Inflammatory macrophage treated with lipopolysaccharide for 4 hours (primary cell): ENCODE measurements at places on chromosomes 1 and 21.

DNA sequence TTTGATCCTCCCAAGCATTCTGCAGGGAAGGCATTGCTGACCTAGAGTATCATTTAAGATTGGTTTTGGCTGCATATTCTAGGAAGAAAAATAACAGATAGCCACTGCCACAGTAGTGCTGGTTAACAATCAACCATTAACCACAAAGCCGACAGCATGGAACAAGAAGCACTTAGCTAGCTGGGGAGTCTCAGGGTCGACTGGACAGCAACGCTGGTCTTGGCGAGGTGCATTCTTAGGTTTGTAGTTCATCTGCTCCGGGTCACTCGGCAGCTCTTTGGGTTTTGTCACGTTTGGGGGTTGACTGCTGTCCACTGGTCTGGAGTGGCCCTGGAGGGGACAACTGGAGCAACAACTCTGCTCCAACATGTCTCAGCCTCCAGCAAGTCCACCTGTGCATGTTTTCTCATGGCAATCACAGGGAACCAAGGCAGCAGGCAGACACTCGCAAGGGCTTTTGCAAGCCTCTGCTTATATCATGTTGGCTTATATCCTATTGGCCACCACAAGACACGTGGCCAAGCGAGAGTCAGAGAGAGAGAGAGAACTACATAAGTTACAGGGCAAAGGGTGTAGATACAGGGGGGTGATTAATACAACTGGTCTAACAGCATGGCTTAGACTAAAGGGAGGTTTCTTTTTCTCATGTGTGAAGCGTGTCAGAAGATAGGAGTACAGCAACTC is 99.5 kb downstream of the LACTBL1 start:
- DNase-seq = no peak

- DNase-seq = no peak
Measured at GRCh38 chr1:3553166-3553939, 58.0 kb downstream of the MEGF6 start.

DNA sequence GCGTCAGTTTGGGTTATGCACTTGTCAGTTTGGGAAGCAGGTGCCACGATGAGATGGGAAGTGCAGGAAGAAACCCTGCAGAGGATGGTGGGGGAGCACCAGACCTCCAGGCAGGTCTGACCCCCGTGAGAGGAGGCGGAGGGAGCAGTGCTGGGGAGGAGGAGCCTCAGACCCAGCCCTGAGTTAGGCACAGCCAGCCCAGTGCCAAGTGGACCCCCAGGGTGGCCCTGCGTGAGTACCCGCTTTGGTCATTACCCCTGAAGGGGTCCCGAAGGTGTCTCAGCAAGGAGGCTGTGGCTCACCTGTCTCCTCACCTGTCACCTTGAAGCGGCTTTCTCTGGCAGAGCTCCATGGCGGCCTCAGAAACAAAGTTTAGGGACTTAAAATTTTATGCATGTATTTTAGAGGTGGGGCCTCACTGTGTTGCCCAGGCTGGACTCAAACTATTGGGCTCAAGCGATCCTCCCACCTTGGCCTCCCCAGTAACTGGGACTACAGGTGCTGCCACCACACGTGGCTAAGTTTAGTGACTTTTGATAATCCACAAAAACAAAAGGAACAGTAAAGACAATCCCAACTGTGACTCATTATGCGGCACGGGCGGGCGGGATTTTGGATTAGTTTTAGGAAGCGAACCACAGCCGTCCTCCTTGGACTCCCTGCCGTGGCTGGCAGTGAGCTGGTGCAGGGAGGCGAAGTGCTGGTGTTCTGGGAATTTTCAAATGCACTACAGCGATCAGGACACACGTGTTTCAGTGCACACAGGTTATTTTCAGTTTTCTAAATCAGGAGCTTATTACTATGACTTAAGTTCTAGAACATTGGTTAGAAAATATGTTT is 4.7 kb downstream of the AGPAT3 start:
- DNase-seq = no peak

DNA sequence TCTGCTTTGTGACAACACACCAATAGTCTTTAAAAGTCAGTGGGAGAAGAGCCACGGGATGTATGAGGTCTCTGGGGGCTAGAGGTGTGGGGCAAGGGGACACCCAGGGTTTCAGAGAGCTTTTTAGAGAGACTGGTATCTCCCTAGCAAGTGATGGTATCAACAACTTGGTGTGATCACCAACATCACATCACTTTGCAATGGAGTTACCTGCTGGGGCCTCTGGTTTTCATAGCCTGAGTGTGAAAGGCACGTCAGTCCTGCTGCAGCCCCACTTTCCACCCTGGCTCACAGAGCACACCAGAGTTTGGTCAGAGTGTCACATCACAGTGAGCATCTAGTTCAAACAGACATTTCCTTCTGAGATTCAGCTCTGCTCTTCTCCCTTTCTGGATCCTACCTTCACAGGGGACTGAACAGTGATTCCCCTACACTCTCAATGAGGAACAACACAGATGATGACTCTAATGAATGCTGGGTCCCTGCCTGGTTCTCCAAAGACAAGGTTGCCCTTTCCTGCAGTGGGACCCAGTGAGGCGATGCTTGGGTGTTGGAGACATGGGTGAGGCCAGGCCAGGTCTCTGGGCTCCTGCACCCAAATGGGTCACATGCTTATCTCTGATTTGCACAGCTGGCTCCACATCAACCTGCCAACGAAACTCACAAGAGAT is 2.0 kb upstream of the MAN1C1 start:
- DNase-seq = no peak

DNA sequence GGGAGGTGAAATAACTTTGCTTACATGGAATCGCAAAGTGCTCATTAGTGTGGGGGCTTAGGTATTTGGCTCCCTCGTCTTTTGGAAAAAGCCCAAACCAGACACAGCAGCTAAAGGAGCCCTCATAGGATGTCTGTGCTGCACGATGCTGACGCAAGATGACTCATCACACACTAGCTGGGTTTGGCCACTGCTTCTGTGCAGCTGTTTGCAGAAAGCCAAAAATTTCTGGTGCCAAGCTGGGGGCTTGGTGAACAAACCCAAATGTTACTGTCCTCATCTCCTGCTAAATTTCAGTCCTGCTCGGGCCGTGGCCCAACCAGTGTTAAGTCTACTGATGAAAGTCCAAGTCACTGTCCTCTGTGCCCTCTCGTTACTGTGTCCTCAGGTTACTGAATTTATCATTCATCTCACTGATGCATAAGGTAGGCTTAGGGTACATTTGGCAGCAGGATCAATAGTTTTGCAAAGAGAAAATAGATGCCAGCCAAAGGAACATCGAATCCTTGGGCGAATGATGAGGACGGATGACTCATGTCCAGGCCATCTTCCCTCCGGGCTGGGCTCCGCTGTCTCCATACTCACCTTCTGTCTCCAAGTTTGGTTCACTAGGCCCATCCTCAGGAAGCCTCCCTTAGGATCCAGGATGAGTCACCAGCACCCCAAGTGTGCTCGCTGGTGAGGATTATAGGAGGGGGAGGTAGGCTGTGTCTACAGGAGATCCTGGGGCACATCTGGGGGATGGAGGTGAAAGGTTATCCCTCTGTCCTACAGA is 177.7 kb downstream of the ADSS2 start:
- peak; percentile 72 for DNase-seq

DNA sequence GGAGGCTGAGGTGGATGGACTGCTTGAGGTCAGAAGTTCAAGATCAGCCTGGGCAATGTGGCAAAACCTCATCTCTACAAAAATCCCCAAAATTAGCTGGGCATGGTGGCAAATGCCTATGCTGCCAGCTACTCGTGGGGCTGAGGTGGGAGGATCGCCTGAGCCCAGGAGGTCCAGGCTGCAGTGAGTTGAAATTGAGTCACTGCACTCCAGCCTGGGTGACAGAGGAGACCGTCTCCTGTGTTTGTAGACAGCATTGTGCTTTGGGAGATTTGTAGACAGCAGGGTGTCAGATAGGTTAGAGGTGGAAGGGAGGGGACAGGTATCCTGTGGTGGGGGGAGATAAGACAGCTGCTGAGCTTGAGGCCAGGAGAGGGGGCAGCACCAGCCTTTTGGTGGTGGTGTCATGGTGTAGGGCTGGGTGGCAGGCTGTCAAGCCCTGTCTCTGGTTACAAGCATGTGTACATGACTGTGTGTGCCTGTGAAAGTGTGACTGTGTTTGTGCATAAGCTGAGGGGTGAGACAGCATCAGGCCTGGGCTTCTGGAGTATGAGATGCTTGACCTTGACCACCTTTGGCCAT is 15.2 kb downstream of the PPFIA4 start:
- DNase-seq = no peak

GRCh38 chr1:18174037-18174436 is 66.4 kb downstream of the IGSF21 start:
- no peak for DNase-seq

GRCh38 chr1:40842207-40842606 is 20.0 kb downstream of the CITED4 start:
- no peak for DNase-seq

DNA sequence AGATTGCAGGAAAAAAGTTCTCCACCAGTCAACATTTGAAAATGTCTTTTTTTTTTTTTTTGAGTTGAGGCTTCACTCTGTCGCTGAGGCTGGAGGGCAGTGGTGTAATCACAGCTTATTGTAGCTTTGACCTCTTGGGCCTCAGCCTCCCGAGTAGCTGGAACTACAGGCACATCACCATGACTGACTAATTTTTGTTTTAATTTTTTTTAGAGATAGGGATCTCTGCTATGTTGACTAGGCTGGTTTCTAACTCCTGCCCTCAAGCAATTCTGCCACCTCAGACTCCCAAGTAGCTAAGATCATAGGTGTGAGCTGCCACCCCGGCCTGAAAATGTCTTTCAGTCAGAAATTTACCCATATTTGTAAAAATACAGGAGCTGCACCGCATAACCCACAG is 30.6 kb upstream of the USP24 start:
- no peak for DNase-seq

DNA sequence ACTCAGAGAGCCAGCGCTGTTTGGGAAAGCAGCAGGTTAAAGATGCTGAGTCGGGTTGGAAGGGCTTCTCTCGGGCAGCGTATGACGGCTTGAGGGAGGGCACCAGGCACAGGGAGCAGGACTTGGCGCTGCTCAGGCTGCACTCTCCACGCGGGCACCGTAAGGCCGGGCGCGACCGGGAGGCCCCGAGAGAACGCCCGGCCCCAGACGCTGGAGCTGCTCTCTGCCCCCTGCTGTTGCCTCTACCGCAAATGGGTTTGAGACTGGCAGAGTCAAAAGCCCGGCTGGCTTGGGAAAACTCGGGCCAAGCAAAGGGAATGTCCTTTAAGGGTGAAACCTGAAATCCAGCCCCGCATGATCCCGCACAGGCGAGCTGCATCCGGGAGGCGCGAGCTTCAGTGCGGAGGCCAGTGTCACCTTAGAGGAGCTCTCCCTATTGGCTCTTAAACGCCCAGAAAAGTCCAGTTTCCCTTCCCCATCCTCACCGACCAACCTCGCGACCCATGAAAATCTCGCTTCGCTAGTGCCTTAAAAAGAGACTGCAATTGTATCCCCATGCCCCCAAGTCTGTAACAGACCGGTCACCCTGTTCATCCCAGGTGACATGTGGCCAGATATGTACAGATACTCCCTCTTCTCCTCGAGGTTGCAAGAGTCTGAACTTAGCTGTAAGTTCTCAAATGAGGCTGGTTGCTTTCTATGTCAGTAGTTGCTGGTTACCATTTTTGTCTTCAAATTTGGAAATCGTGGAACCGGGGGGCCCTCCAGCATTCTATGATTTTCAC is 1.1 kb downstream of the PRRX1 start:
- DNase-seq = no peak

- no peak for DNase-seq
Measured at GRCh38 chr1:165444897-165445370, at the start of gene RXRG. Gene RXRG (minus strand): TSS chr1:165445126. CDS start chr1:165444893, 233 bp downstream.

DNA sequence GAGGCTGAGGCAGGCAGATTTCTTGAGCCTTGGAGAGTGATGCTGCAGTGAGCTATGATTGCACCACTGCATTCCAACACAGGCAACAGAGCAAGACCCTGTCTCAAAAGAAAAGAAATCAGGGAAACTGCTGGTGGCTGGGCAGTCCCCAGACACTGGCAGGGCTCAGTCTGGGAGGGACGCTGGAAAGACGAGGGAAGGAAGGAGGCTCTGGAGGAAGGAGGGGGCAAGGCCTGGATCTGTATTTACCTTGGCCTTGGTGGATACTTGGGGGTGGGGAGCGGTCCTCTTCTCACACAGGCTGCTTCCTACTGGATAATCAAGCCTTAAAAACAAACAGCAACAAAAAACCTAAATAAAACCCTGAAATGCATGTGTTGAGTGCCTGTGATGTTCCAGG is 24.4 kb downstream of the KCNQ4 start:
- no peak for DNase-seq

DNA sequence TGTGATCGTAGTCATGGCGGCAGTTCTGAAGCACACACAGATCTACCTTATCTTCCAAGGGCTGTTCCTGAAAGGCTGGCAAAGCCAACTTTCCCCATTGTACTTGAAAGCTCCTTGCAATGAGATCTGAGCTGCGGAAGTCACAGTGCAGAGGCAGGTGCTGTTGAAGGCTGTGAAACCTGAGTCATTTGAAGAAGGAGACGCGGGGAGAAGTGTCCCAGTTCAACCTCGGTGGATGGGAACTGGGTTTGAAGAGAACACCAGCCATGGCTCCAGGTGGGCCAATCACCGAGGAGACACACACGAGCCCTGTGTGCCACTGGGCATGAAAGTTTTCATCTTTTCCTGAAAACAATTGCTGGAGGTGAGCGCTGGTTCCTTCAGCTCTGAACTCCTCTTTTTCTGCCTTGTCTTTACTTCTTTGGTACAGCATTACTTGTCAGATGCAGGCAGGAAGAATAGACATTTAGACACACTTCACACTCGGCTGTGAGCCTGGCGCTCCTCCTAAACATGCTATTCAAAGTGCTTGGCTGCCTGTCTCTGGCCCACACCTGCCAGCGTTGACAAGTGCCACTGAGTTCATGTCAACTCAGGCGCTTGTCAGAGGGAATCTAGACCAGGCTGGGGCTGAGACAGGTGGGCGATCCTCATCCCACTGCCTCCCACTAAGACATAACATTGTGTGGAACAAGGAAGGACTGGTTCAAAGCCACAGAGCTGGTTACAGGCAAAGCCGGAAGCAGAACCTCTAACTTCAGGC is 25.7 kb upstream of the PDE9A start:
- DNase-seq = no peak

DNA sequence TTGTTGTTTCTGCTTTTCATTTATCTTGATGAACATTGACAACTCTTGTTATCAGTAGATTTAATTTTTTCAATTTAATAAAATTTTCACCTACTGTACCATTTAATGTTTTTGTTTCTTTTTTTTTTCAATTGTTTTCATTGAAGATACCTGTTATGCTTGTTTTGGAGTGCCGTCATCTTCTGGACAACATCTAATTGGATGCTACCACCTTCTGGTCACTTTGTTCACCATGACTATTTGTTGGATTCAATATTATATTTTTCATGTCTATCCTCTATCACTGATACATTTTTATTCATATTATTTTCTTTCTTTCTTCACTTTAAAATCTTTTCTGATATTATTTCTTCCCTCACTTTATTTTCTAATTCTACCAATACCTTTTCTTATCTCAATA is 14.0 kb downstream of the KRTAP21-2 start:
- DNase-seq = no peak

- DNase-seq = no peak
Measured at GRCh38 chr1:18682375-18682774, 51.7 kb downstream of the PAX7 start.
